Stimulated activated CD8-positive, alpha-beta memory T cell treated with anti-CD3 and anti-CD28 coated beads, Interleukin-2, amount 100 ng/mL, for 1 hour (primary cell): ENCODE measurements at places on chromosomes 7 and 10.

- DNase-seq, result no peak
Measured at GRCh38 chr7:105776068-105776790, 100.2 kb downstream of the ATXN7L1 start.

- no peak for DNase-seq
Measured at GRCh38 chr7:158789842-158790241, 39.5 kb downstream of the ESYT2 start.

DNA sequence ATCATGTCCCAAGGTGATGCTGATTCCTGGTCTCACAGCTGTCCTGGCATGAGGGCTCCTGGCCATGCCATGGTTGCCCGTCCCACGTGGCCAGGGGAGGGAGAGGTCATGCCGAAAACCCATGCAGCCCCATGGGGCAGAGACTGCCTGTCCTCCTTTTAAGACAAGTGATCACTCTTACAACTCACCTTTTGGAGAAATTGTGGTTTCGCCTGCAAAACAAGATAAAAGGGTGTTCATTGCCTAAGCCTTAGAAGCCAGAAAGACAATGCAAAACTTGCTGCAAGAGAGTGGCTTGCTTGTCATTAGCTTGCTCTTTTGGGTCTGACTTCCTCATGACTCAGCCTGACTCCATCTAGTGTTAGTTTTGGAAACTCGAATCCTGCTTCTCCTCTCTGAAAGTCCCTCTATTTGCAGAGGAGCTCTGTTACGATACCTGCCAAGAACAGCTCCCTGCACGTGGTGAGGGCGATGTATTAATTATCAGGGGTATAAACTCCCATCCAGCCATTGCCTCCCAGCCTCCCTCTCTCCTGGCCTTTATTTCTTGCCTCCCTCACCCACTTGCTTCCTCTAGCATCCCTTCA, 26.7 kb downstream of the TMEM273 start:
- no peak for DNase-seq

DNA sequence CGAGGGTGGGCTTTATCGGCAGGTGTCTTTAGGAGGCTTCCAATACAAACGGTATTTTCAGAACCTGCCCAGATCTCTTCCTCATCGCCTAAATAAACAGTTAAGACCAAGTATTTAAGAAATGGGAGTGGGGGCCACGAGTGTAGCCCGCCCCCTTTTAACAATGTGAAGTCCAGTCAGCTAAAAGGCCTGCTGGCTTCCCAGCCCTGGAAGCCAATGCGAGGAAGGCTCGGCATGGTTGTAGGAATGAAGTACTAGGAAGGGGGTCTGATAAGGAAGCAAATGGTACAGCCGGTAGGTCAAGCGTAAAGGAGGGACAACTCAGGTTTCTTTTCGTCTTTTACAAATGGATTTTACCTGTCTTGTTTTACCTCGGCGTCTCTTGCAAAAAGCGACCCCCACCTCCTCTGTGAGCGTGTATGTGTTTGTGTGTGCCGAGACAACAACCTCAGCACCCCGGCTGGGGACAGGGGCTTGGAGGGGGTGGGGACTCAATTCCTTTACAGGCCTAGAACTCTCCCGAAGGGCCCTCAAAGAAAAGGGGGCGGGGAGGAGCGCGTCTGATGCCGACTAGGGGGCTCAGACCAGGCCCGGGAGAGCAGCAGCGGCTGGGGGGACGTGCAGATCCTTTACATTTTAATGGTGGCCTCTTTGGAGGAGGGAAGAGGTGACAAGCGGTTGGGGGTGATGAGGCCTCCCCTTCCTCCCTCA, 147.6 kb downstream of the GPR85 start:
- DNase-seq, result no peak

- peak; percentile 66 for DNase-seq
Measured at GRCh38 chr10:70602665-70603448, at the start of gene PRF1. Gene PRF1, minus strand, starts transcription at chr10:70602741. Its CDS starts 1,839 bp downstream, at chr10:70600902.

DNA sequence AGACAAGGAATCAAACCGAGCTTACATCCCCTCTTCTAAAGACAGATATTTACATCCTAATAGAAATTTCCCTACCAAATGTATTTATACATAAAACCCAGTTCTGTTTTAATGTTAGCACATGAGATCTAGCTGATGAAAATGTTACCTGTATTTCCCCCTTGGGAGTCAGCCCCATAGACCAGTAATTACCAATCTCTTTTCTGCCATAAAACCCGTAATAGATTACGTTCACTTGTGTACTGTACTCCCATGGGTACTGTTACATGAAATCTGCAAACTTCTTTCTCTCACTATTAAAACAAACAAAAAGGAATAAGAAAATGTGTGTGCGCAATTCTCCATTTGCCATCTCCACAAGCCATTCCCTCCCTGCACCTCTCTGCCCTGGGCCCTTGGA, 450.9 kb downstream of the CALN1 start:
- DNase-seq, result no peak

DNA sequence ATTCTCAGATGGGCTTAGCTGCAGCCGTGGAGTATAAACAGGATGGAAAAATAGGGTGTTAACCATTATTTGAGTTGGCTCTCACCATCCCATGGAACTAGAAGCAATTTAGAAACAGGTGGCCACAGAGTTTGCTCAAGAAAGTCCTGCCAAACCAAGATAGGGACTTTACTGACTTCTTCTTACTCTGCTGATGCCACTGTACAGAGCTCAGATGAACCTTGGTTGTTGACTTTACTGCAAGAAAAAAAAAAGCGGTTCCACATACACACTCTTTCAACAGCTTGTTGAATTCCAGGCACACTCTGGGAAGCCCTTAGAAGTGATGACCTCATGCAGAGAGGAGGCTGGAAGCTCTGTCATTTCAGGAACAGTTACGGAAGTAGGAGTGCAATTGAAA, 753.4 kb downstream of the NRG3 start:
- no peak for DNase-seq
